ENCODE measurements at places on chromosomes 16 and 17. TPM values are rescaled to one million over a fixed set of nuclear protein-coding genes. Genes with fewer than 3 reads are reported as not detected.

Gene AANAT
- not detected for total RNA-seq

Gene CBFA2T3
- total RNA-seq: not detected

Gene OTOP3
- not detected for total RNA-seq

Gene BRICD5
- total RNA-seq: 0.88 TPM

Gene KAT7
- total RNA-seq: 32.6 TPM

Measured in SJSA1 (cell line).